AG20443 (cell line): ENCODE measurements at places on chromosomes 4 and X.

- peak; percentile 88 for DNase-seq
These were observed 97.0 kb downstream of the AFAP1 start for GRCh38 chr4:7842384-7843279.

DNA sequence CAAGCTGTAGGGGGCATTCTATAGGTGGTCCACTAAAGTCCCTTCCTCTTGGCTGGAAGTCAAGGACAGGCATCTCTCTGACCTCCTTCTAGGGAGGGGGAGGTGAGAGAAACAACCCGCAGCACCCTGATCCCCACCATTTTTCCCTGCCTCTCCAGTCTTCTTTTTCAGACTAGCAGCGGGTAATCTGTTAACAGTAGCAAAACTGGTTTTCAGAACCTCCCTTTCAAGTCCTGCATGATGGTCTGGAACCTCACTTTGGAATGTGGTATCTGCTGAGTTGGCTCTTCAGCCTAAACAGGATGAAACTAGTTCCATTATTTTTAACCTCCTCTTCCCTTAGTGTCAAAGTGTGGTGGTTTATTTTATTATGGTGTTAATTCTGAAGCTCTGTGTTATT lies 196.0 kb downstream of the NWD2 start:
- no peak for DNase-seq

- no peak for DNase-seq
These were observed 85.8 kb upstream of the RPS6KA3 start for GRCh38 chrX:20352504-20352903.

DNA sequence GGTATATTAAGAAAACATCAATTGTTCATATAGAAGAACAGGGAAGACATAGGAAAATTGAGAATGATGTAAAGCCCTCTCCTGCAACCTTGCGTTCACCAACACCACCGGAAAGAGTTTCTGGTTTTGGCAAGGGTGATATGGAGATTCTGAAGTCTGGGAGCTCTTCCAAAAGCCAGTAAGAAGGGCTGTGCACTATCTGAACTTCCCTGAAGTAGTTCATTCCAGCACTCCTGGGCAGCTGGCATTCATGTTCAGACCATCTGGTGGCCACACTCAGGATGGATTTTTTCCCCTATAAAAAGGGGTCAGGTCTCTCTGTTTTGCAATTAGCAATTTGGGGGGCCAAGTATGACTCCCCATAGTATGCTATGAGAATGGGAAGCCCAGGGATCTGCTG lies 15.4 kb upstream of the TLR2 start:
- DNase-seq, result no peak
